ENCODE measurements at places on chromosomes 5 and 9.

DNA sequence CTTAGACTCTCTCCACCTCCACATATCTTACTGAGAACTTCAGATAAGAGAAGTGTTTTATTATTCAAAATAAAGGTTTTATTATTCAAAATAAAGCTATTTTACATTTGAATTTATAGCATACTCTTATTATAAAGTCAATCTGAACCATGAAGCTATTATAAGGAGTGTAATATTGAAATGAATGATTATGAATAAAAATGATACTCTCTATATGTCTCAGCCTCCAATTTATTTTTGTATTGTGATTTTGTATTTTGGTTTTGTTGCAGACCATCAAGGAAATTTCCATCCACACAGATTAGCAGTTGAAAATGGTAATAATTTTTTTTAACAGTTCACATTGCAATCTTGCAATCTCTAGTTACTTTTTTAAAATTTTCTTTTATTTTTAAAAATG, 10.2 kb downstream of the FOCAD start:
- no peak for DNase-seq

GRCh38 chr5:171330021-171330420, 21.0 kb downstream of the TLX3 start:
- DNase-seq: no peak

- no peak for DNase-seq
These were observed 8.0 kb downstream of the PLIN2 start for GRCh38 chr9:19119246-19119645.

DNA sequence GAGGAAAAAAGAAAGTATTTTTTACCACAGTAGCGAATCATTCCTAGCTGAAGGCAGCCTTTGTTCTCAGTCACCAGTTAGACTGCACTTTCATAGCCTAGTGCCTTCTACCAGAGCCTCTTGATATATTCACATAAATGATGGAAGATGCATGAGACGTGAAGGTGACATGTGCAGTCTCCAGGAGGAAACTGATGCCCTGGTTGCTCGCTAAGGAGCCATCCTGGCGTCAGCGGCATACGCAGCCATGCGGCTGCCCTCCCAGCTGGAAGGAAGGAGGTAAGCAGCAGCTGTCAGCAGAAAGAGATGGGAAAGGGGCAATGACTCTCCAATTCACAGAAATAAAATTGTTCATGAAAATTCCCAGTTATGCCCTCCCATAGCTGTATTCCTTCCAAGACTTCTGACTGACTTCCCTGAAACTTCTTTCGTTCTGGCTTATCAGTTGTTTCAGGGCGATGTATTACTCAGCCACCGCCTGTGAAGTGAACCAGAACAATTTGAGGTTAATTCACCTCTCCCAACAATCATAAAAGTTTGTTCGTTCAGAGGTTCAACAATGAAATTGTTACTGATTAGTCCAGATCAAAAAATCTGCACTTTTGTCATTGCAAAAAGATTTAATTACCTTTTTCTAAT, 331.2 kb downstream of the NR2F1-AS1 start:
- peak; percentile 6 for DNase-seq

DNA sequence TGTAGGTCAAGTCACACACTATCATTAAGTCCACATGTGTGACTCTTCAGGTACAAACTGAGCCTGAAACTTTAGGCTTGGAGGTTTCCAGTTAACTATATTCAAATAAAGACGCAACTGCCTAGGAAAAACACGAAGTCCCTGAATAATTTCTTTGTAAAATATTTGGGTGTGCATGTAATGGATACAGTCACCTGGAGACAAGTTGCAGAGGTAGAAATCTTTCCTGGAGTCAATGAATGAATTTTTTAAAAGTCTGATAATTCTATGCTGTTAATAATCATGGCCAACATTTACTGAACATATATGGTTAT, 132.7 kb downstream of the MTX3 start:
- no peak for DNase-seq

DNA sequence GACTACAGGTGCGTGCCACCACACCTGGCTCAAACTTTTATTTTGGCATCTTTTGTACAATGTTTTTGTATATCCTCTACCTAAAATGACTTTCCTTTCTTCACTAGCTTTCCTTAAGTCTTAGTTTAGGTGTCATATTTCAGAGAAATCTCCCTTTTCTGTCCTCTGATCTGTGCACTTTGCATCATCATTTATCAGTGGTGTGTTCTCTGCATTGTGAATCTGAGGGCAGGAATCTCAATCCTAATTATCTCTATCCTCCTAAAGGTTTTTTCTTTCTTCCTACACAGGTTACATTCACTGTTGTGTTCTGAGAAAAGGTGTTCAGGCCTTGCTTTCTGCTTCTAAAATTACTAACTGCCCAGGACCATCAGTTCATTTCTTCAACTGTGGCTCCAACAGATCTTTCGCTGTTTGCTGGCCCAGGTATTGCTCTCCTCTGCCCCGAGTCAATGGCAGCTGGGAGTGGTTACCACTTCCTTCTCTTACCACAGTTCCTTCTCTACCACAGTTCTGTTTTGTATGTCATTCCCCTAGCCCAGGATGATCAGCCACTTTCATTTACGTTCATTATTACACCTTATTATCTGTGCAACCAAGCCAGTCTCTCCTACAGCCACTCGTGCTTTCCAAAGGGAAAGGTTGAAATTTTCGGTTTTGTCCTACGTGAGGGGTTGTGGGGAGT, 14.0 kb downstream of the TGFBR1 start:
- no peak for DNase-seq

DNA sequence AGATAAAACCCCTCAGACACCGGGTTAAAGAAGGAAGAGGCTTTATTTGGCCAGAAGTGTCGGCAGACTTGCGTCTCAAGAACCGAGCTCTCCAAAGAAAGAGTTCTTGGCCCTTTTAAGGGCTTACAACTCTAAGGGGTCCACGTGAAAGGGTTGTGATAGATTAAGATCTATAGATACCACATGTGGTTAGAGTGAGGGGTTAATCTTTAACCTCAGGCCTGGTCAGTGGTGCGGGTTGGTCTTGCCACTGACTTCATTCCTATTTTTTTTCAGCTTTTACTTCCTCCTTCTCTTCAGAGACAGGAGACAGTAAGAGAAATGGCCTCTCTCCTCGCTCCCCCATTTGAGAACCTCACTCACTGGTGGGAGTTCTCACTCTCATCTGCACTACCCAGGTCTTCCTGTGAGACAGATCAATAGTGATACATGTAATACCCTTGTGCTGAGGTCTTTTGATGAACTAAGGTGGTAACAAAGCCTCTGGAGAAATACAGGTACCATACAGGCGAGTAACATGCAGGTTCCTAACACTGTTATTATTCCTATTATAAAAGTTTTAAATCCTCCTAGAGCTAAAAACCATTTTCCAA, 52.4 kb upstream of the COX7C start:
- DNase-seq: no peak

DNA sequence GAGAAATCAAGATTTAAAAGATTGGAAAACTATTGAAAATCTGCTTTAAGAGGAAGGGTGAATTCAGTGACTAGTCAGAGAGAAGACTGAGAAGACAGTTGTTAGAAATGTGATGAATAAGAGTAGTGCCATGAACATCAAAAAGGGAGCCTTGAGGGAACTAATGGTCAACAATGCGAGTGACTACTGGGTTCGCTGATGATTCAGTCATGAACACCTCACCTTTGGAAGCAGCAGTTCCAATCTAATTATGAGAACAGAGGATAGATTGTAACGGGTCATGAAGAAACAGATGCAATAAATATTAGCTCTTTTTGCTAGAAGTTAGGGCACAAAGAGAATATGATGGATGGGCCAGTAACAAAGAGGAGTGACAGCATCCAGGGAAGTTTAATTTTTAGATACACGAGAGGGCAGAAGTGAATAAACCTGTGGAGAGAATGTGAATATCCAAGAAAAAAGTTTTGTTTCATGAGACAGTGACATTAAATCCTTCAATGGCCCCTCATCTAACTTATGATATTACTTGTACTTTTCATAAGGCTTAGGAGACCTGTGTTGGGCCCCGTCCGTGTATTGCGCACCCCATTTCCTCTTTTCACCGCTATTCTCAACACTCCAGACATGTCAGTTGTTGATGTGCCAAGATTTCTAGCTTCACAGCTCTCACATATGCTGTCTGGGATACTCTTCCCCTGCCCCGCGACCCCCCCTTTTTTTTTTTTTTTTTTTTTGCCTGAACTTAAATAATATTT, 23.5 kb upstream of the IFNE start:
- DNase-seq: no peak

- DNase-seq: no peak
These were observed 68.3 kb downstream of the CHSY3 start for GRCh38 chr5:129972465-129973141.
